ENCODE measurements at places on chromosomes 5 and 9.

DNA sequence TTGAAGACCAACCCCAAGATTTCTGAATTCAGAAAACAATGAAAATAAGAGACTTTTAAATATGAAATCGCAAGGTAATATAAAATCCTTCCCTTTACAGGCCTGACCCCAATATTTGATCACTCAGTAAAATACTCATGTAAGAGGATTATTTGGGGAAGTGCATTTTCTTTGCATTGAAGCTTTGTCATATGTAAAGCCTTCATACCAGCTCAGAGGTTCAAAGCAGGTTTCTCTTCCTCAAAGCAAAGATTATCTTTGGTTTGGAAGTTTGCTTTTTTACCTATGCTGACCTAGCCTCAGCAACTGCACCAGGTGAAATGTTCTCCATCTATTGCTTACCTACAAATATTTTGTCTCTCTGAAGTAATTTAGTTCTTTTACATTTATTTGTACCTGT is 106.5 kb upstream of the PARP8 start:
- DNase-seq: no peak

GRCh38 chr9:97415146-97415545 is 3.2 kb downstream of the TDRD7 start:
- DNase-seq: no peak

DNA sequence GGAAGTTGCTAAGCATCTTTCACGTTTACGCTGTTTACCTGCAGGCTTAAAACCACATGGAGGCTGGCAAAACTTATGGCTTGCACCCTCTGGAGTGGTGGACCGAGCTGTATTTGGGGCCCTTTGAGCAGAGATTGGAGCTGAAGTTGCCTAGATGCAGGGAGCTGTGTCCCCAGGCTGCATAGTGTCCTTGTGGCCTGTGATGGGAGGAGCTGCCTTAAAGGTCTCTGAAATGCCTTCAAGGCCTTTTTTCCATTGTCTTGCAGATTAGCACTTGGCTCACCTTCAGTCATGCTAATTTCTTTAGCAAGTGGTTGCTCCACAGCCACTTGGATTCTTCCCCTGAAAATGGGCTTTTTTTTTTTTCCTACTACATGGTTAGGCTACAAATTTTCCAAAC is 81.5 kb upstream of the CHD1 start:
- no peak for DNase-seq

- no peak for DNase-seq
Measured at GRCh38 chr5:59864718-59865117, 28.8 kb downstream of the PDE4D start.

DNA sequence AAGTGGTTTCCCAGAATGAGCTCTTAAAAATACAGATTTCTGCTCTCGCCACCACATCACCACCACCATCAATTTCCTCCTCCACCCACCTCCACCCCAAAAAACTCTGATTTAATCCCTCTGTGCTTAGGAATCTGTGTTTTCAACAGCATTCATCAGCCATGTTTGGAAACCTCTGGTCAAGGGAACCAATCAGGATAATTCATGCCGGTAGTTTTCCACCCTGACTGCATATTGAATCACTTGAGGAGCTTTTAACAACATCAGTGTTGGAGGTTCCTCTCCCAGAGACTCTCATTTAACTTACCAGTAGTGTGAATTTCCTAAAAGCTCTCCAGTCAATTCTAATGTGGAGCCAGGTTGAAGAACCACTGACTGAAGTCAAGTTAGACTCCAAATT is 46.0 kb upstream of the DAB2 start:
- no peak for DNase-seq

DNA sequence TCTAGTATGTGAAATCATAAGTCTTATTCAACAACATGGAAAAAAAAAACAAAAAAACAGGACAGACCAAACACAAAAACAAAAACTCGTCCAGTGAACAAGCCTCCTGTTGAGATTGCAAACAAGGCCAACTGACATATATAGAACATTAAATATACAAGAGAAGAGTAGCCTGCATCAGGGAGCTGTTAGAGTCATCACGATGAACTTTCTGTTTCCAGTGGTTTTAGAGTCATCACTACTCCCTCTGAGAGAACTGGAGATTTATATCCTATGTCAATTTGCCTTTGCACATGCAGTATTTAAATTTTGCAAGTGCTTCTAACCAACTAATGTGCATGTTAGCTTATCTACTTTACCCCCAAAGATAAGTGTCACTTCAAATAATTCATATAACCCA is 9.9 kb downstream of the SNCAIP start:
- DNase-seq: no peak

- no peak for DNase-seq
Measured at GRCh38 chr9:112535811-112536210, 49.2 kb downstream of the KIAA1958 start.

DNA sequence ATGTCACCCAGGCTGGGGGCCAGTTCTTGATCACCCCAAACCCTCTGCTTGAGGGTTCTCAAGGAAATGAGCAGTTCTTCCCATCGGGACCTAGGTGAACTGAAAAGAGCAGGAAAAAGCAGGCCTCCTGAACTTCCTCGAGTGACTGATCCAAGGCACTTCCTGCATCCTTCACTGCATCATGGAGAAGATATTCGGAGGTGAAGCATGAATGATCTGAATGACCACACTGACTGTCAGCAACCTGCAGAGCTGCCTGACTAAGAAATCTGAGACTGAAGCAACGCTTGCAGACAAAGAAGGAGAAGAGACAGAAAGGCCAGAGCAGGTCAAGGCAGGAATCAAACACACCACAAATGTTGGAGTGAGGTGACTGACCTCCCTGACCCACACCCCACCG is 420.2 kb downstream of the AGTPBP1 start:
- no peak for DNase-seq

DNA sequence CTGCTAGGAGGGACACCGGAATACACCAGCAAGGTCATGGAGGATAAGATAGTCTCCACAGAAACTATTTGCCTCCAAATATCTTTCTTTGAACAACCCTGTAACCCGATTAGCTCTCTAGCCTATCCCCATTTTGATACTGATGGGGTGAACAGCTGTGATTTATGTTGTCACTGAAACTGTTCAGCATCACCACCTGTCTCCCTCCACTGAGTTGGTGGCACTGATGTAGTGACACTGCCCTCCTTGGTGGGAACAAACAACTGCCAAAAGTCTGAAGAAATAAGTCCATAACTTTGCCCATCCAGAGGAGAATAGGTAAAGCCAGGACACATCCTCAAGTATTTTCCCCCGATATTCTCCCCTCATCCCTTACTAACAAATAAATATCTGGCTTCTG is 24.3 kb upstream of the KCNV2 start:
- DNase-seq: no peak

- no peak for DNase-seq
Measured at GRCh38 chr9:995192-995591, 18.7 kb downstream of the DMRT3 start.

DNA sequence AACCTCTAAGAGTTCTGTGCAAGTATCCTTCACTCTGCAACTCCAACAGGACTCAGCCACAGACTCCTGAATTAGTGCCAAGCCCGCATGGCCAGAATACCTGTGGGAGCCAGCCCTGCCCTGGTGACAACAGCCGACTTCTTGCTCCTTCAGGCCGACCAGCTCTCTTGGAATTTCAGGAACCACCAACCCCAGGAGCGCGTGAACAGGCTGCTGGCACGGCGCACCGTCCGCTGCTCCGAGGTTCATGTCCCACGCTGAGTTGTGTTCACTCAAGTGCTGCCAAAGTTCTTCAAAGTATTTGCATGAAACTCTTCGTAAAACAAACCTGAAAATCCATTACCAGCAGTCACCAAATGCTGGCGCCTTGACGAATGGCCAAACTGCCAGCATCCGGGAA is 232.8 kb downstream of the NR2F1-AS1 start:
- no peak for DNase-seq

DNA sequence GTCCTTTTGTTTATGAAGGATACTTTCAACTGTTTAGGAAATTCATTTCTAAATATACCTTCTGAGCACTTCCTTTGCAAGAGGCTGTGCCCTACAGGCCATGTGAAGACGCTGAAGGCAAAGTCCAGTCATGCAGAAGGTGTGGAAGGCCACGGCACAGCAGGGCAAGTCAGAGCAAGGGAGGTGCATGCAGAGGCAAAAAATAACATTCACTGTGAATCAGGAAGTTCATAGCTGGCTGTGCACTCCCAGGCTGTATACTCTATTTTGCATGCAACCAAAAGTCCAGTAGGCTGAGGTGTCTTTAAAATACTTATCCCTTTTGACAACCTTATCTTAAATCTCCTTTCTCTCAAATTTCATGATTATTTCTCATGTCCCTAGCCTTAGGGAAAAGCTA is 50.3 kb downstream of the GNAQ start:
- DNase-seq: no peak

DNA sequence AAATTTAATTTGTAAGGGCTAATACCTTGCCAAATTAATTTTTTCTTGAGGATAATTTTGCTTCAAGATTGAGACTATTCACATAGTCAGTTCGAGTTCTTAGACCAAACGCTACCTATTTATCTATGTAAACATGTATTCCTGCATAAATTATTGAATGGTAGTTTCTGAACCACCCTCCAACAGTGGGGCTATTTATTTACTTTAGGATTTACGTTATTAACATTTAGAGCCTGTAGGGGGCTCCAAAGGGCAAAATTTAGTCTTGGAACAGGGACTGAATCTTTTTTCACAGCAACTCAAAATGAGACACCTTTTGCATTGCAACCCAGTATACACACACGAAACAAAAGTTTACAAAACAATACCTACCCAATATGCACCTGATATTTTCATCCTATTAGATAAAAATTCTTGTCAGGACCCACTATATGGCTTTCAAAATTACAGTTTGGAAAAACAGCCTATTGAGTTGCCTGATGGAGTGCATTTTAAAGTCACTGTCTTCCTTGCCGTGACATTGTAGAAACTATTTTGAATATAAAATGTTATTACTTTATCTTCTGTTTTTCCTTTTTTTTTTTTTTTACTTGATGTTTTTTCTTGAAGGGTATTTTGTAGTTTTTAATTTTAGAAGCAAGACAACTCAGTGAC is 47.1 kb upstream of the POU4F3 start:
- peak; percentile 5 for DNase-seq

GRCh38 chr5:79834098-79834753 is 144.6 kb downstream of the CMYA5 start:
- DNase-seq: no peak

GRCh38 chr5:171102877-171103610 is 206.0 kb upstream of the TLX3 start:
- DNase-seq: no peak

GRCh38 chr5:4221048-4221447 is 625.4 kb downstream of the IRX1 start:
- no peak for DNase-seq

DNA sequence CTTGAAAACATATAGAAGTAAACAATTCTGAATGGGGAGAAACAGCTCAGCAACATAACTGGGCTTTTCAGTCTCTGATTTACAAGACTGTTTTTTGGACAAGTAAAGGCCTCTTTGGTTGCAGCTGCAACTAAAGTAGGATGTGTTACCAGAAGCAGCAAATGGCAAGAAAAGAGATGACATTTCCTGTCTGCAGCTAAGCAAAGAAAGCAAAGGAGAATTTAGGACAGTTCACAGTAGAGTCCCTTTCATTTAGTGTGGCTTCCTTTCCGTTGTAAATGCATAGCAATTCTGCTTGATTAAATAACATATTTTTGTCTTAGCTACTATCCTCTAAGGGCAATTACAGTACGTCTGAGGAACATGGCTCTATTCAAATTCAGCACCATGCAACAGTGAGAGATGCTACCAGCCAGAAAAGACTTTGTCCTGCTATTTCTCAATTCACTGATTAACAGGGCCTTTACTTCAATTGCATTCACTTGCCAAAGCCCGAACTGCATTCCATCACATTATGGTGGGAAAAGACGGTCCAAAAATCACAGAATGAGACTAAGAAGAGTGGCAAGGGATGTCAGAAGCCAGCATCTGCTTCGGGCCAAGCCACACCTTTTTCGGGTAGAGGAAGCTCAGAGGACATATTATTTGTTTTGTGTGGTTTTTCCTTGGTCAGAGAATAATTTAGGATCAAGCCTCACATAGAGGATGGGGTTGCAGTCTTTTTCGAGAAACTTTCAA is 107.7 kb downstream of the SEMA6A start:
- DNase-seq: no peak

DNA sequence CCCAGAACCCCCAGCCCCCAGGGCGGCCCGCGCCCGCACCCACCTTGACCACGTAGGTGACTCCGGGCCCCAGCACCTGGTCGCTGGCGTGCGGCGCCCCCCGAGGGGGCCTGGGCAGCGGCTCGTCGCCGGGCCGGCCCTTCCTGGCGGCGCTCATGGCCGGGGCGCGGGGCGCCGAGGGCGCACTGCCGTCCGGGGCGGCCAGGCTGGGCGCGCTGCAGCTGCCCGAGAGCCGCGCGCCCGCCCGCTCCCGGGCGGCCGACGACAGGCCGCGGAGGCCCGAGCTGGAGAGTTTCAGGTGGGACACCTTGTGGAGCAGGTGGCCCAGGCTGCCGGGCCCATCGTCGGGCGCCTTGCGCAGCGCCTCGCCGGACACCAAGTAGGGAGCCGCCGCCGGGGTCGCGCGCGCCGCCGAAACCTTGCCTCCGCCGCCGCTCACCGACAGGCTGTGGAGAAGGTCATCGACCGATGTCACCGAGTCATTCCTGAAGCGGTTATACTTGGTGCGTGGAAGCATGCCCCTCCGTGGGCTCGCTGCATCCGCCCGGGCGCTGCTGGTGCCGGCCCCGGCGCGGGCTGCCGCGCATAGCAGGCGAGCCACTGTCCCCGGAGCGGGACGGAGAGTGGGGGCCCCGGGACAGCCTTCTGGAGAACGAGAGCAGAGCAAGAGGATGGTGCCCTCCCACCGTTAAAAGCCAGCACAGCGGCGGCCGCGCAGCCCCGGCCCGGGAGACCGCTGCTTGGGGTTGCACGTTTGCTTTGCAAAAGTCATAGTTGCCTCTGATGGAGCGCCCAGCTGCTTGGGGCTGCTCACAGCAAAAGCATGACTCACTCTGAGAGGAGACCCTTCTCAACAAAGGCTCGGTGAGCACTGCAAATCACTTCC is at the start of gene SHC3:
Gene SHC3, minus strand, starts transcription at position 875 of the 886 bp plus-strand sequence. Its CDS starts 358 bp downstream, at position 517.
- DNase-seq: no peak

GRCh38 chr9:4855841-4856240 is 63.1 kb downstream of the RCL1 start:
- no peak for DNase-seq

DNA sequence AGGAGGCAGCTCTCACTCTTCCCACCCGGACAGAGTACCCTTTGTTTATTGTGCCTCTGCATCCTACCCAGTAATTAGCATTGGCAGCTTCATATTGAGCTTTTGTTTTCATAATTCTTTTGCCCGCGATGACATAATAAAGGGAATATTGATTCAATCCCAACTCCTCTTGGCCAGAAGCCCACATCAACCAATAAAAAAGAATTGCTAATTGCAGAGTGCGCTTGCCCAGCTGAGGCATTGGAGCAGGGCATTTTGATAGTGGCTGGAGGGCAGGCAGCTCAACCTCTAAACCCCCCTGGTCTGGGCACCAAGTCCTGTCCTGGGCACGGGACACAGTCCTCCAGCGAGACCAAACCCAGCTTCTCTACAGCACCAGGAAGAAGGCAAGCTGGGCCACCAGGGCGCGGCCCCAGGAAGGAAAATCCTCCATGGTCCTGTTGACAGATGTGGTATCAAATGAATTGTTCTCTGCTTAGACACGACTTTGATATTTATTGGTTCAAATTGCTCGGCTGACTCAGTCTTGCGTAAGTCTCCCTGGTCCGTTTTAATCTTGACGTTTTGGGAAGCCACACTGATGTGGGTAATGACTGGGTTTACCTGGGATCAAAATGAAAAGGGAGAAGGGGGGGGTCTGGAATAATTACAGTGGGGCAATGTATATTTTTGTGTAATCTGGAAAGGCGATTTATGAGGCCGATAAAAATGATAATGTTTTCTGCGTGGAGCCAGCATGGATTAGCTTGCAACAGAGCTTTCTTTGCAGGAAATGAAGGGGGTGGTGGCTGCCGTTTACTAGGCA is 220.7 kb upstream of the MSX2 start:
- DNase-seq: no peak

GRCh38 chr9:32395510-32396216 is 11.2 kb downstream of the ACO1 start:
- DNase-seq: no peak

Measured in effector memory CD8-positive, alpha-beta T cell (primary cell).